ENCODE measurements at places on chromosomes 6 and 20.

GRCh38 chr20:9072861-9073500, 4.1 kb downstream of the PLCB4 start:
- DNase-seq: no peak

DNA sequence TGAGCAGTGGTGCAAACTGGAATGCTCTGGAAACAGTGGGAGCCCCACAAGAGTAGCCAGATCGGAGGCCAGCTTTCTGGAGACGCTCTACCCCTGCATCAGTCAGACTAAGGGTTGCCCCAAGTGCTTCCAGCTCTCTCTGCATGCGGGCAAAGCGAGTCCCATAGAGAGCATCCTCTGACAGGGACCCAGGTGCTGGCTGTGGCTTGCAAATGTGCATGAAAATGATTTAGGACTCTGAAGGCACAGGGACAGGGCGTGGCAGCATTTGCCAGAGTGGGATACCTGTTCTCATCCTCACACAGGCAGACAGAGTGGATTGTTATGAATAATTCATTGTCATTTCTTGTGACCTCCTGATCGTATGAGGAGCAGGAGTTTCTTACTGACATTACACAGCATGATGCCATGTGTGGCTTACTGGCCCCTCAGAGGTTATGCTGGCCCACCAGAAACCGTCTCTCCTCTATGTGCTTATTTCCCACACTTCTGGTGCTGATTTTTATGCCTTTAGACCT, 10.3 kb downstream of the RIN2 start:
- DNase-seq: no peak

DNA sequence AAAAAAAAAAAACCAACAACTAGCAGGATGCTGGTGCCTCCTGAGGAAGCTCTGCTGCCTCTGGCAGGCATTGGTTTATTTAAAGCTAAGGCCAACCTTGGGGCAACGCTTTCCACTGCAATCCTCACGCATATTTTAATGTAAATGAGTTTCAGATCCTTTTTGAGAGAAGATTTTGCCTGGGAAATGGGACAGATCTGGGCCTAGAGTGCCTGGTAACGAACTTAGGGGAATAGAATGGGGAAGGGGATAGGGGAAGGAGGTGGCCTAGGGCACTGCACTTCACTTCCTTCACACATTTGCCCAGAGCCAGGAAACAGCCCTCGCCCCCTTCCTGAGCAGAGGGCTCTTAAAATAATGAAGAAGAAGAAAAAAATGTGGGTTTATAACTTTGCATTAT, 132.7 kb upstream of the TMEM170B start:
- DNase-seq: no peak

DNA sequence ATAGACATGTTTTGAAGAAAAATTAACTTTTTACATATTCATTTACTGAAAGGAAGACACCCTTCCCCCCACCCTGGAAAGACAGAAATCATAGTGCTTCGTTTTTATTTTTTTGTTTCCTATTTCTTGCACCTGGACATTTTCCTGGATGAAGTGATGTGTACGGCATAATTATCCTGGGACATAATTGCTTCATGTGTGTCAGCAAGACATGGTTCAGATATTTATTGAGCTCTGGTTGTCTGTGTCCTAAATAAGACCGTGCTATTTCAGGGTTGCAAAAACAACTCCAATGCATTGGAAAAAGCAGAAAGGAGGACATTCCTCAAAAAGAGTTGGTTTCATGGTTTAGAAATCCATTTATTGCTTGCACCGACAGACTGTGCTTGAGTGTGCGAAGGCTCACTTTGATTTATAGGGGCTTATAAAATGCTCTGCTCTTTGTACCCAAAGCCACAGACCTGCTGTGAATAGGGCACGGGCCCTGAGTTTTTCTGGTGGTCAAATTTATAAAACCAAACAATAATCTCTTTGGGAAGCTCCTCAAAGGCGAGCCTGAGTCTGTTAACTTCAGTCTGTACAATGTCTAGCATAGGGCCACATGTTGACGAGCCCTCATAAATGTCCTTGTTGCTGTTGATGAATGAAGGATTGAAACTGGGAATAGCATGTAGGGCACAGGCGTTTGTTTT, 179.5 kb downstream of the SOX4 start:
- DNase-seq: no peak

Measured in naive thymus-derived CD4-positive, alpha-beta T cell (primary cell).